ENCODE measurements at places on chromosomes 13 and 19.

DNA sequence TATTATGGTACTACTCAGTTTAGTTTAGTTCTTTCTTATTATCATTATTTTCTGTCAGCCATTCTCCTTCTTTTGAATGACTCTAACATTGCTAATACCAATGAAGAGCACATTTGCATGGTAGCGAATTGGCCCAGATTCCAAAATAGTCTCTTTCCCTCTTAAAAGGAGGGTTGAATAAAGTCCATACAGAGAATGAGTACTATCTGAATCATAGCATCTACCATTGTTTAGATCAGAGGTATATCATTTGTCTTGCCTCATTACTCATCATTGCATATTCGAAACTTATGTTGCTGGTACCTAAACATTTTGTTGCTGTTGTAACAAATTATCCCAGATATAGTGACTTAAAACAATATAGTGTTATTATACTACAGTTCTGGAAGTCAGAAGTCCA lies 1235.3 kb upstream of the ATXN8OS start:
- DNase-seq, result no peak

DNA sequence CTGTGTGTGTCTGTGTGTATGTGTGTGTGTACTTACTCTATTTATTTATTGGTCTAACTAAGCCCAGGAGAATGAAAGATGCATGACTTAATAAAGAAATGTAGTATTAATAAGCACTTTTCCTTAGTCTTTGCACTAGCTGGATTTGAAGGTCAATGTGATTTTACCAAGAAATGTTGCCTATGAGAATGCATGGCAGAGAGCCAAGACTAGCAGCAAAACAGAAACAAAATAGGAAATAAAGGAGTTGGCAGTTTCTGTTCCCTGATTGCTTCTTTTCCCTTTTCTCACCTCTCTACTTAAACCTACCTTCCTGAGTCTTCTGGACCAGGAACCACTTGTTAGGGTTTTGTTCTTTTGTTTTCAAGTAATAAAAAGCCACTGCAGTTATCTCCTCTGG lies 286.1 kb downstream of the KCTD12 start:
- no peak for DNase-seq

DNA sequence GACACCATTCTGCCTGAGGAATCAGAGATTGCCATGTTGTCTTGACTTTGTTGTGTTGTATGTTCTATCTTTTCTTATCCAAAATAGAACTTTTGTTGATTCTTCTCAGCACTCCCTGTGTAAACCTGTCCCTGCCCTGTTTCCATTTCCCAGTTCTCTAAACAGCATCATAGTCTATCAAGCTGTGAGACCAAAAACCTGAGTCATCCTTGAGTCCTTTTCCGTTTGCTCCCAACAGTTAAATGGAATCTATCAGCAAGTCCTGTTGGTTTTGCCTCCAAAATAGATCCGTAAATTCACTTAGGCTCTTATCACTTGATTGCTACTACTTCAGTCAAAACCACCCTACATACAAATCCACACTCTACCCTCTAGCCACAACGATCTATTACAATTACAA lies 667.1 kb downstream of the PCDH9 start:
- no peak for DNase-seq

DNA sequence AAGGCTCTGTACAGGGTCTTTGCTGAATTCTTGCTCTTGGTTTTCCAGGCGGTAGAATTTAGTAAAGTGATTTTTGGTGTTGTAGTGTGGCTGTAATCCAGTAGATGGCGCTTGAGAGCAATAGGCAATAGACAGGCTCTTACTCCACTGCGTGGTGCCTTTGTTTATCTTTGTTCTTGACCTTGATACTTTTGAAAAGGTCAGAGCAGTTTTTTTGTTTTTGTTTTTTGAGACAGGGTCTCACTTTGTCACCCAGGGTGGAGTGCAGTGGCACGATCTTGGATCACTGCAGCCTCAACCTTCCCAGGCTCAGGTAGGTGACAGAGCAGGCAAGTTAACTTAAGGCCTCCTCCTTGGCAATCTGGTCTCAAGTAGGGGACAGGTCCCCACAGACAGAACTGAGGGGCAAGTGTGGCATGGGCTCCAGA lies 12.2 kb upstream of the LILRA5 start:
- peak; percentile 69 for DNase-seq

DNA sequence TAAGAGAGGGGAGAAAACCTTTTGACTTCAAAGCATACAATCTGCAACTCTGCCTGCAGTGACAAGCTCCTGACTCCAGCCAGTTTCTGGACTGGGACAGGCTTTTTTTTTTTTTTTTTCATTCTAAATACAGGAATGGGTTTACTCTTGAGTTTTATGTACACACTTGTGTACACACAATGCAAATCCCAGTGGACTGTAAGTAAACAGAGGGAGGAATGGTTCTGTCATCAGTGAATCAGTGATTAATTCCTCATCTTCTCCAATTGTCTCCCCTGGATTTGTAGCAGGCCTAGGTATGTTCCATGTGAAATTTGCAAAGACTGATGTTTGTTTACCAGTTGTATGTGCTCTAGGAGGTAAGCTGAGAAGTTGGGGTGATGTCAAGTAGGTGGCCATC lies 184.8 kb downstream of the SHISA2 start:
- no peak for DNase-seq

- DNase-seq, result no peak
These were observed 1.8 kb upstream of the DIAPH3 start for GRCh38 chr13:60165391-60166099.

- DNase-seq, result no peak
These were observed 258.2 kb upstream of the STARD13 start for GRCh38 chr13:33543631-33544265.

GRCh38 chr19:29672933-29673336 lies 7.7 kb downstream of the PLEKHF1 start:
- DNase-seq, result peak; percentile 94

DNA sequence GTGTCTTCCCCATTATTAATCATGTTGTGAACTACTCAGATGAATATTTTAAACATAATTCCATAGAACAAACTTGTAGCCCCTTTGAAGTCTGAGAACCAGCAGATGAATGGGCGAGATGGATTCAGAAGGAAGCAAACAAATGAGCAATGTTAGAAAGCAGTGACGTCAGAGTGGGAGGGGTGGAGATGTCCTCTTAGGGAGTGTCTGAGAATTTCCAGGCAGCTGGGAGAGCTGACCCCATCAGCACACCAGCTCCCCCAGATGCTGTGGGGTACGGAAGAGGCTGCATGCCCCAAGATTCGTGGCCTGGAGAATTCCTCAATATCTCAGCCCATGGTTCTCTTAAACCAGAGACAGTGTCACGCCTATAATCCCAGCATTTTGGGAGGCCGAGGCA lies 68.6 kb downstream of the DPF1 start:
- DNase-seq, result no peak

DNA sequence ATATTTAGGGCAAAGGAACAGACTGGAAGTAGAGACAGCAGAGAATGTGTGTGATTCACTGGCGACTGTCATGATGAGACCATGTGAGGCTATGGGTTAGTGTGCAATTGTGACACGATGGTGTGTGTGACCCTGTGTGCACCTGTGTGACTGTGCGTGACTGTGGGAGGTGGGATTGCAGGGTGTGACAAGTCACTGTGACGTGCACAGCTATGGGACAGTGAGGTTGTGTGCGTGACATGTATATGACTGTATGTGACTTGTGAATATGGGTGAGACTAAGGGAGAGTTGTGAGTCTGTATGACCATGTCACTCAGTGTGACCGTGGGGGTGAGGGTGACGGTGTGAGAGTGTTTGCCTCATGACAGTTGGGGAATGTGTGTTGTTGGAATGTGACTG lies 3.4 kb upstream of the GIPR start:
- no peak for DNase-seq

DNA sequence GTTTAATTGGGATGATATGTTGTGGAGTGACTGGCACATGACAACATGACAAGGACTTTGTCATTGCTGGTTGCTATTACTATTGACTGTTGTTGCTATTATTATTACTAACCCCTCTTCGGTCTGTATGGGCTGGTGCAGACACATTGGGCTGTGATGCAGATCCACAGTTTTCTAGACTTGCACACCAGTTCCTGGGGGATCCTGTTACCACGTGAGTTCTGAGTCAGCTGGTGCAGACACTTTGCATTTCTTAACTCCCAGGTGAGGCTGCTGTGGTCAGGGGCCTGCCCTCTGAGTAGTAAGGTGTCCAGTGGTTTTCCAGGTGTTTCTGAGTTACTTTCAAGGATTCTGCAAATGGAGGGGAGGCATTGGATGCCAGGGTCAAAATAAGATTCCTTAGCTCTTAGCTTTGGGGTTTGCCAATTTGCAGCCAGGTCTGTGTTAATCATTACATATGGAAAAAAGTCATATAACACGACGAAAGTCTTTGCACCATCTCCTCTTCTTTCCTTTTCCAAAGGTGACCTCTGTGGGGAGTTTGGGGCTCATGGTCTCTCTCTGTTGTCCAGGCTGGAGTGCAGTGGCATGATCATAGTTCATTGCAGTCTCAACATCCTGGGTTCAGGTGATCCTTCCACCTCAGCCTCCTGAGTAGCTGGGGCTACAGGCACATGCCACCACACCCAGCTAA lies 19.3 kb downstream of the BICRA start:
- no peak for DNase-seq

- no peak for DNase-seq
These were observed 1.7 kb downstream of the SMIM24 start for GRCh38 chr19:3478409-3479176.

GRCh38 chr13:77915686-77916085 lies 2.9 kb downstream of the EDNRB start:
- no peak for DNase-seq

GRCh38 chr13:89980896-89981295 lies 1366.6 kb upstream of the MIR17HG start:
- no peak for DNase-seq

DNA sequence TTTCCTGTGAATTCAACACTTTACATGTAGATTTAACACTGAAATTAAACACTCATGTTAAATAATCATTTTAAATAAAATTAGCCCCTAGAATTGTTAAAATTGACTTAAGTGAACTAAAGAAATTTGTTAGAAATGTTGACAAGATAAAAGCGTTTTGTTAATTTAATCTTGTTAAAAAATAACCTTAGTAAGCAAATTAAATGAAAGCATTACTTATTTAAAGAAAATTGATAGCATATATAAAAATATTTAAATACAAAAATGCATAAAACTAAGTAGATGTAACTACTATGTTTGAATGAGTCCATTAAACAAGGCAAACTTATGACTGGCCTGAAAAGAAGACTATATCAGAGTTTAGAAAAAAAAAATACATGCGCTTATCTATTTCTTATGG lies 99.0 kb upstream of the TRPC4 start:
- no peak for DNase-seq

- DNase-seq, result no peak
These were observed 223.9 kb downstream of the LHFPL6 start for GRCh38 chr13:39379118-39379517.

Measured in activated effector memory CD4-positive, alpha-beta T cell treated with anti-CD3 and anti-CD28 coated beads, Interleukin-2, amount 50 U/mL, for 16 hours (primary cell).